ENCODE measurements at places on chromosomes 7 and 10.

GRCh38 chr10:22366771-22367170 is 21.5 kb downstream of the SPAG6 start:
- DNase-seq: no peak

DNA sequence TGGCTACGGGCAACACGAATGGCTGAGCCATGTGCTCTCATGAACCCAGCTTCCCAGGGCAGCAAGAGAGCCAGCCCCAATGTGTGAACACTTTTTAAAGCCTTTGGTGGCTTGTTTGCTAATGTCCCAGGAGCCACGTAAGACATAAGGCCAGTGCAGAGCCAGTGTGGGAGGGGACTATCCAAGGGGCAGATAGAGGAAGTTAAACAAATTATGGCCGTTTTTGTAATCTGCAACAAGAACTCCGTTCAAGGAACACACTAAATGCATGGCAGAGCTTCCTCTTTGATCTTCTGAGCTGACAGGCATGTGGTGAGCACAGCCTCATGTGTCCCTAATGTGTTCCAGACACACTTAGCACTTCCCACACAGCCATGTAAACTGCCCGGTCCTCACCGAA is 133.3 kb downstream of the TEX36 start:
- no peak for DNase-seq

GRCh38 chr10:381805-382204 is 246.6 kb downstream of the ZMYND11 start:
- no peak for DNase-seq

- DNase-seq: no peak
Observed at GRCh38 chr7:156950381-156950858, 908 bp downstream of the NOM1 start.

DNA sequence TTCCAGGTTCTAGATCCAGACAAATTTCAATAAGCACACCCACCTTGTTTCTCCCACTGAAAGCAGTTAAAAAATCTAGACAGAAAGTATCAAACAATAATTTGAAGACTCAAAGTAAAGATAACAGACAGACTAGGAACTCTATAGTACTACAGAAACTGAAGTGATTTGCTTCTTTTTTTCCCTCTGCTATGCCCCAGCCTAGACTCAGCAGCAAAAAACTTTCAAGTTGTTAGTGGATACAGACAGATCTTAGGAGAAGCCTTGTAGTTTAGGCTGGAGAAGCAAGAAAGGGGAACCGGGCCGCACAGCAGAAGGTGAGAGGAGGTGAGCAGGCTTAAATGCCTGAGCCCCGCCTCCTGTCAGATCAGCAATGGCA is 65.1 kb downstream of the IGF2BP3 start:
- no peak for DNase-seq

- DNase-seq: no peak
Observed at GRCh38 chr10:6353526-6353925, 150.8 kb downstream of the PFKFB3 start.

DNA sequence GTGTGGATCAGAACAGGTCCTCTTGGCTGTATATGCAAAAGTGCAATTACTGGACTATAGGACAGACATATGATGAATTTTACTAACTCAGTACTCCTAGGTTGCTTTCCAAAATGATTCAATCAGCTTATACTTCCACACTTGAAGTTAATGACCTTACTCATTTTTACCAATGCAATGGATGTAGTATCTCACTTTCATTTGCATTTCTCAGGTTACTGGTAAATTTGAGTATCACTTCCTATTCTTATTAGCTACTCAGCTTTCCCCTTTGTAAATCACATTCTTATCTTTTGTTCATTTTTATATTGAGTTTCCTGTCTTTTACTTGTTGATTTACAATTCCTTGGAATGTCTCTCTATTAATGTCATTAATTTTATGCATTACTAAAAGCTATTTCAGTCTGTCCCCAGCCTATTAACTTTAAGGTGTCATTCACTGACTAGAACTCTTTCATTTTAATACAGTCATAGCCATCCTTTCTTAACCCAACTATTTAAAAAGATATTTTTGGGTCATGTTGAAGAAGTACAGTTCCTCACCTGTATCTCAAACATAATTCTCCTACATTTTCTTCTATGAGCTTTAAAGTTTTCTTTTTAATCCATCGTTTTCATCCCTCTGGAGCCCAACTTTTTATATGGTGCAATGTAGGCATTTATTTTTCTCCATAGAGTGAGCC is 88.6 kb downstream of the VIM start:
- no peak for DNase-seq

GRCh38 chr7:148146346-148146745 is 444.2 kb upstream of the C7orf33 start:
- no peak for DNase-seq
